ENCODE measurements at places on chromosomes 13 and 19.
A peak's percentile ranks its signal among the peaks of the same experiment; 100 is the strongest.

DNA sequence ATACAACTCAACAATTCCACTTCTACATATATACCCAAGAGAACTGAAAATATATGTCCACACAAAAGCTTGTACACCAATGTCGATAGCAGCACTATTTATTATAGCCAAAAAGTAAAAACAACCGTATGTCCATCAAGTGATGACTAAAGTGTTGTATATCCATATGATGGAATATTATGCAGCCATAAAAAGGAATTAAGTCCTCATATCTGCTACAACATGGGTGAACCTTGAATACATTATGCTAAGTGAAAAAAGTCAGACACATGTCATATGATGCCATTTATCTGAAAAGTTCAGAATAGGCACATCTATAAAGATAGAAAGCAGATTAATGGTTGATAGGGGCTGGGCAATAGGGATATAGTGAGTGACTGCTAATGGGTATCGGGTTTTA lies 204.5 kb downstream of the KCNRG start:
- no peak for DNase-seq

GRCh38 chr13:112799394-112799793 lies 109.6 kb downstream of the ATP11A start:
- DNase-seq = no peak

GRCh38 chr19:50550594-50550966 lies 17.7 kb downstream of the LRRC4B start:
- DNase-seq = no peak

- no peak for DNase-seq
Measured at GRCh38 chr13:32837973-32838927, 178.0 kb upstream of the KL start.

- DNase-seq = no peak
Measured at GRCh38 chr13:89966524-89966923, 1381.0 kb upstream of the MIR17HG start.

- no peak for DNase-seq
Measured at GRCh38 chr19:47240556-47240955, 9.6 kb upstream of the BBC3 start.

- DNase-seq = no peak
Measured at GRCh38 chr19:34512254-34512822, 30.8 kb downstream of the WTIP start.

DNA sequence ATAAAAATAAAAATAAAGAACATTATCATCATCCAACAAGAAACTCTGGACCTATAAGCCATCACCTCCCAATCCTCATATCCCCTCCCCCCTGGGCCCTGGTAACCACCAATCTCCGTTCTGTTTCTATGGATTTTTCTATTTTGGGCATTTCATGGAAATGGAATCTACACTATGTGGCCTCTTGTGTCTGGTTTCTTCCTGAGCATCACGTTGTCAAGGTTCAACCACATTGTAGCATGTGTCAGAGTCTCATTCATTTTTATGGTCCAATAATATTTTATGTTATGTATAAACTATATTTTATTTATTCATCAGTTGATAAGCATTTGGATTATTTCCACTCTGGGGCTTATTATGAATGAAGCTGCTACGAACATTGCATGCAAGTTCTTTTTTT lies 26.9 kb downstream of the SULT2B1 start:
- no peak for DNase-seq

DNA sequence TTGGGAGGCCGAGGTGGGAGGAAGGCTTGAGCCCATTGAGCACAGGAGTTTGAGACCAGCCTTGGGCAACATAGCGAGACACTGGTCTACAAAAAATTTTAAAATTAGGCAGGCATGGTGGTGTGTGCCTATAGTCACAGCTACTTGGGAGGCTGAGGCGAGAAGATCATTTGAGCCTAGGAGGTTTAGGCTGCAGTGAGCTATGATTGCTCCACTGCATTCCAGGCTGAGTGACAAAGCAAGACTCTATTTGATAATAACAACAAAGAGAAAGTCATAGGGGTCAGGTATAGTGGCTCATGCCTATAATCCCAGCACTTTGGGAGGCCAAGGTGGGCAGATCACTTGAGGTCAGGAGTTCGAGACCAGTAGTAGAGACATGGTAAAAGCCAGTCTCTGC lies 4.6 kb upstream of the SLC44A2 start:
- DNase-seq = no peak

GRCh38 chr19:31749231-31749630 lies 400.0 kb upstream of the TSHZ3 start:
- no peak for DNase-seq

GRCh38 chr19:11457115-11457514 lies 21.7 kb downstream of the PRKCSH start:
- DNase-seq = no peak

- no peak for DNase-seq
Measured at GRCh38 chr13:95533545-95534160, 18.9 kb upstream of the CLDN10 start.

DNA sequence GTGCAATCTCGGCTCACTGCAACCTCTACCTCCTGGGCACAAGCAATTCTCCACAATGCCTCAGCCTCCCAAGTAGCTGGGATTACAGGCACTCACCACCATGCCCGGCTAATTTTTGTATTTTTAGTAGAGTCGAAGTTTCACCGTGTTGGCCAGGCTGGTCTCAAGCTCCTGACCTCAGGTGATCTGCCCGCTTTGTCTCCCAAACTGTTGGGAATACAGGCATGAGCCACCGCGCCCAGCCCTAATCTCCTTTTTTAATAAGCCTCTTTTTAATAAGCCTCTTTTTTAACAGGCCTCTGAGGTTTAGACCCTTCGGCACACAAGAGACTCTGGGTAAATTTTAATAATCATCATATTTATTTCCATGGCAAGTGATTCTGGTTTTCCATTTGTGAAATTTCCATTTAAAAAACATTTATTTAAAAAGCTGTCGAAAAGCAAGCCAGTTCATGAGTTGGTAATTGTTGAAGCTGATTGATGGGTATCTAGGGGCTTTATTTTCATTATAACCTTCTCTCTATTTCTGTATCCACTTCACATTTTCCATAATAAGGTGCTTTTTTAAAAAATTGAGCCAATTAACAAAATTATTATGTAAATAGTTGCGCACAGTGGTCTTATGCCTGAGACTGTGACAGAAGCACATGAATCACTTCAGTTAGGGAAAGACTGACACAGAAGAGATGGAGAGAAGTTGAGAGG lies 11.8 kb downstream of the POU2F2 start:
- no peak for DNase-seq

DNA sequence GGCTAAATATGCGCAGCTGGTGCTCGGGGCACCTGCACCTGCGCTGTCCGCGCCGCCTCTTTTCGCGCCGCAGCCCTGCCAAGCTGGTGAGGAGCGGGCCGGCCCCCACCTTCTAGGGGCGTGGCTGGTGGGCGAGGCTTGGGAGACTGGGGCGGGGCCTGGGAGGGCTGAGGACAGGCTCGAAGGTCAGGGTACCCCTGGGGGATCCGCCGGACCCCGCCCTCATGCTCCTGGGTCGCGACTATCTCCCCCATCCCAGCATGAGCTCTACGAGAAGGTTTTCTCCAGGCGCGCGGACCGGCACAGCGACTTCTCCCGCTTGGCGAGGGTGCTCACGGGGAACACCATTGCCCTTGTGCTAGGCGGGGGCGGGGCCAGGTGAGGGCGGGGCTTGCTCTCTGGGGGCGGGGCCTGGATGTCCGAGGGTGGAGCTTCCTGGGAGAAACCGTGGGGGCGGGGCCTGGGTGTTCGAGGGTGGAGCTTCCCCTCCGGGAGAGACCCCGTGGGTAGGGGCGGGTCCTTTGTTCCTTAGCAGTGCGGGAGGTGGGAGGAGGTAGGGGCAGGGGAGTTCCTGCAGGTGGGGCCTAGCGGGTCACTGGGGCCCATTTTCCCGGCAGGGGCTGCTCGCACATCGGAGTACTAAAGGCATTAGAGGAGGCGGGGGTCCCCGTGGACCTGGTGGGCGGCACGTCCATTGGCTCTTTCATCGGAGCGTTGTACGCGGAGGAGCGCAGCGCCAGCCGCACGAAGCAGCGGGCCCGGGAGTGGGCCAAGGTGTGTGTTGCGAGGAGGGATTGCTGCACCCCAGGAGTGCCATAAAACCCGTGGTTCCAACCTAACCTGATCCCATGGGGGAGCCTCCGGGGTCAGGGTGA lies 19.7 kb downstream of the PNPLA6 start:
- DNase-seq = no peak

GRCh38 chr13:82717249-82717648 lies 1165.0 kb downstream of the SLITRK1 start:
- no peak for DNase-seq

DNA sequence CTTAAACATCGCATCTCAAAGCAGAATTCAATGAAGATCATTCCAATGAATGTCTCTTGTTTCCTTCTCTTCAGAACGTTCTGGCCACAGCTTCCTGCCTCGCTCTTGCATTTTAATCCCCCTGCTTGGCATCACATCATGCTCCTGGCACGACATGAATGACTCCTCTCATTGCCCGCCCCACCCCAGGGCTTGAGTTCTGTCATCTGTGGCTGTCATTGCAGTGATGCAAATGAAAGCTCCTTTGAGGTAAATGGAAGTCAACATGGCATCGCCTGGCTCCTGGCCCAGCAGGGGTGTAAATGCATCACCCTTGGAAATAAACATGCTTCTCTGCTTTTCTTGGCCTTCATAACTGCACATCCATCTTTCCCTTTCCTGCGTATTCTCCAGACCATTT lies 48.6 kb downstream of the SCEL start:
- DNase-seq = no peak

DNA sequence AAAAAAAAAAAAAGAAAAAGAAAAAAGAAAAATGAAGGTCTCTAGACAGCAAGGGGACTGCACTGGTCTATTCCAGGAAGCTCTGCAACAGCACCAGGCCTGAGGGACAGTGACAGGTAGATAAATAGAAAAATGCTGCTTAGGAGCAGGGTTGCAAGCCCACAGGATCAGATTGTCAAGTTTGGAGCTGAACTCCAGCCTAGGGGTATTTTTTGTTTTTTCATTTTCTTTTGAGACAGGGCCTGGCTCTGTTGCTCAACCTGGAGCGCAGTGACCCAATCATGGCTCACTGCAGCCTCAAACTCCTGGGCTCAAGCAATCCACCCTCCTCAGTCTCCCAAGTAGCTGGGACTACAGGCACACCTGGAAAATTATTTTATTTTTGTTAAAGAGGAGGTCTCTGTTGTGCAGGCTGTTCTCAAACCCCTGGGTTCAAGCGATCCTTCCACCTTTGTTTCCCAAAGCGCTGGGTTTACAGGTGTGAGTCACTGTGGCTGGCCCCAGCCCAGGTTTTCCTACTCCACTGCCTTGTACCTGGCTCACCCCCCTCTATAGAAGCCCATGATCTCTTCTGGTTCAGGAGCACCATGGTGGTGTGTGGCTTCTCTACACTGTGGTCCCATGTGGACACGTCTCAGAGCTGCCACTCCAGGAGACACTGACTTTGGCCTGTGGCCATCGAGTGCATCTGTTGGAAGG lies 23.9 kb downstream of the POP4 start:
- DNase-seq = no peak

DNA sequence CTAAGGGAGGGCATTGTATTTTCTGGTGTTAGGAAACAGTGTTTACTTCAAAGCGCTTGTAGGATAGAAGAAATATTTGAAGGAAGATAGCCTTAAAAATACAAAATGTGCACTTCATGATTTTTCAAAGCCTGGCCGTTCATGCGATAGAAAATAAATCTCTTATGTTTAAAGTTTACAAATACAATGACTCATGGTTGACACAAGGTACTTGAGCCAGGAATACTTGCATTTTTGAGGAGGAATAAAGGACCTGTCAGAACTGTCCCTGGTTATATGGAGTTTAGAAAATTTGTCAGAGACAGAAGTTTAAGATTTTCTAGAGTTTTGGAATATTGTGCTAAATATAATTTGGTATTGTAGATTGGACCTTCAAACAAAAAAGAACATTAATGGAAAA lies 1223.2 kb upstream of the SLC10A2 start:
- no peak for DNase-seq

DNA sequence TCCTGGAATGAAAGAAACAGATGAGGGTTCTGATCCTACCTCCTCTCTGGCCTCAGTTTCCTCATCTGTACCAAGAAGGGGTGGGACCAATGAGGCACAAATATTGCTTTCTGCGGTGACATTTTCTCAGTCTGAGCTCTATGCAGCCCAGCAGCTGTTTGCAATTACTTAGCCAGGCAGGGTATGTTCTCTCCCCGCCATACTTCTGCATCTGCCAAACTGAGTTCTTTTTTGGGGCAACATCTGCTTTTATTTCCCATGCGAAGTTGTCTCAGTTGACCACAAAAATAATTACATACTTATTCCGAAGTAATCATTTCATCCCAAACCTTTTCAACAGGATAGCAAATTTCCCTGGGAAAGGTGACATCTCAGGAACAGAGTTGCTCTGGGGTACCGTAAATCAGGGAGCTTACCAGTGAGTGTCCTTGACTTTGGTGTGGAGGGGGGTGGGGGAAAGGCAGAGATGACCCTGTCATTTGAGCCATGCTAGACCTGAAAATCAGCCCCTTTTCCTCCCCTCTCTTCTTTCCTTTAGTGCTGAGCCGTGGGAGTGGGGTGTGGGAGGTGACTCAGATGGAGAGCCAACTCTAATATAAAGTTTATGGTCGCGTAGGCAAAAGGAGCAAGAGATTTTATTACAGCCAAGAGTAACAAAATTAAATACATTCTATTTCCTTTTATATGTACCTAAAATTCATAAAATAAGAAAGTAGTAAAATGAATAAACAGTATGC lies 165.7 kb upstream of the KL start:
- no peak for DNase-seq

GRCh38 chr19:49579947-49580263 lies 451 bp downstream of the NOSIP start:
- DNase-seq = no peak

DNA sequence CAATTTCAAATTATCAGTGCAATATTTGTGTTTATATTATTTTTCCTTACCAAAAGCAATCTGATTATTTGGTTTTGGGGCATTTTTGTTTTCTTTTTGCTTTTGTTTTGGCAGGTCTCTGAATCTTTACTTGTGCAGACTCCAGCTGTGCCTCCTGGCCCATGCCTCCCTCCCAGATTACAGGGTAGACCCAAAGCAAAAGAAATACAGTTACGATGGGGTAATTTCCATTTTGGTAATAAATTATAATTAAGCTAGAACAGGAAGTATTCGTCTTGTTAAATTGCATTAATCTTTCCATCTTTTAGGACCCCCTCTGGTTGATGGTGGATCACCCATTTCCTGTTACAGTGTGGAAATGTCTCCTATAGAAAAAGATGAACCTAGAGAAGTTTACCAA lies 29.2 kb upstream of the MLNR start:
- no peak for DNase-seq

- peak; percentile 10 for DNase-seq
Measured at GRCh38 chr13:21365574-21365973, 93.5 kb downstream of the ZDHHC20 start.

- DNase-seq = no peak
Measured at GRCh38 chr13:46496086-46496485, 56.9 kb upstream of the LRCH1 start.

- DNase-seq = no peak
Measured at GRCh38 chr19:5571777-5572176, 4.0 kb upstream of the TINCR start.
